Prostate gland (tissue), 2 donors: ENCODE measurements at places on chromosomes 16 and 17. TPM values are rescaled to one million over a fixed set of nuclear protein-coding genes. Genes with fewer than 3 reads are reported as not detected.

DNA sequence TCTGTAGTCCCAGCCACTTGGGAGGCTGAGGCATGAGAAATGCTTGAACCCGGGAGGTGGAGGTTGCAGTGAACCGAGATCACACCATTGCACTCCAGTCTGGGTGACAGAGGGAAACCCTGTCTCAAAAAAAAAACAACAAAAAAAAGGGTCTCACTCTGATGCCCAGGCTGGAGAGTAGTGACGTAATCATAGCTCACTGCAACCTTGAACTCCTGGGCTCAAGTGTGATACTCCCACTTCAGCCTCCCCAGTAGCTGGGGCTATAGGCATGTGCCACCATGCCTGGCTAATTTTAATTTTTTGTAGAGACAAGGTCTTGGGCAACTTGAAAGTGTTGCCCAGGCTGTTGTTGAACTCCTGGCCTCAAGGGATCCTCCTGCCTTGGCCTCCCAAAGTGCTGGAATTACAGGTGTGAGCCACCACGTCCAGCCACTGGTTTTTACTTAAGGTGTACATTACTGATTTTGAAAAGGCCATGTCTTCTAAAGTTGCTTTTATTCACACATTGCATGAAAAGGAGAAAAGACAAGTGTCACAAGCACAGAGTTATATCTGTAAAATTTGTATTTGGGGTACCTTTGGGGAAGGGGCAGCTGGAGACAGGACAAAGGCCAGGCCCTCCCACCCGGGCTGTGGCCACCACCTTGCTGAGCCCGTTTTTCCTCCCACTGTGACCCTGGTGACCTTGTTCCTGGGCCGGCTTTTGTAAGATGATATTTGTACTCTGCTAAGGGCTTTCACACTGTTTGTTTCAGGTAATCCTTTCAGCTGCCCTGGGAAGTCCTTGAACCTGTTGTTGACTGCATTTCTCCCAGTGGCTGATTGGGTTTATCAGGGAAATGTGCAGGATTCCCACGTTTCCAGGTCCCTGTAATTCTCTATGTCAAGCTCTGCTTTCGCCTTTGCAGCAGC lies 11.5 kb downstream of the GPT2 start:
- DNase-seq: no peak
- H3K4me1 ChIP-seq: peaks cover 13% of the 10 kb centered on the region
- no peak overlapping the region for H3K27ac ChIP-seq
- H3K27me3 ChIP-seq: no peaks in the 10 kb centered on the region

DNA sequence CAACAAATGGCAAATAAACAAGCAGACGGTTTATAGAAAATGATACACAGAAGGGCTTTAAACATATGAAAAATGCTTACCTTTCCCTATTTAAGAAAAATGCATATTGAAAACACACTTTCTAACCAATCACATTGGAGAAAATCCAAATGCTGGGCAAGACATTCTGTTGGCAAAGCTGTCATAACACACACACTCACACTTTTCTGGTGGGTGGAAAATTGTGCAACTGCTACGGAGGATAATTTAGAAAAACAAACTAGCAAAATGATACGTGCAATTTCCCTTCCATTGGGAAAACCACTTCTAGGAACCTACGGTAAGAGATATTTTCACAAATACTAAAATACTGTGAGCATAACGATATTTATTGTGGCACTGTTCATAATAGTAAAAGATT lies 9.8 kb upstream of the MYH3 start:
- H3K27me3 ChIP-seq: no peaks in the 10 kb centered on the region
- H3K27ac ChIP-seq: no peak overlapping the region
- DNase-seq: no peak
- H3K4me1 ChIP-seq: no peaks in the 10 kb centered on the region

DNA sequence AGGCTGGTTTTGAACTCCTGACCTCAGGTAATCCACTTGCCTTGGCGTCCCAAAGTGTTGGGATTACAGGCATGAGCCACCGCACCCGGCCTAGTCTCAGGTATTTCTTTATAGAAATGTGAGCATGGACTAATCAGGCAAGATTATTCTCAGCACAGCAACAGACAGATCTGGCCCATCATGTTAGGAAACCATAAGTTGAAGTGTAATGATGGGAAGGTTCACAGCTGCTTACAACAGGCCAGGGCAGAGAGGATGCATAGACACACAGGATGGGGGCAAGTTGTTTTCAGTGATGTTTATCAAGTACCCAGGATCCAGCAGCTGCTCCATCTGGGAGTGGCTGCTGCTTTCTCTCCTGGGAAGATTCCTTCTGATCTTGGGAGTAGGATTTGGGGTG lies 16.6 kb upstream of the NOS2 start:
- H3K4me1 ChIP-seq: no peaks in the 10 kb centered on the region
- DNase-seq: no peak
- no peak overlapping the region for H3K4me3 ChIP-seq
- no peaks in the 10 kb centered on the region for H3K27me3 ChIP-seq
- H3K36me3 ChIP-seq: no peaks in the 10 kb centered on the region

- no peak for DNase-seq
- no peak overlapping the region for H3K27ac ChIP-seq
- H3K27me3 ChIP-seq: no peaks in the 10 kb centered on the region
- no peak overlapping the region for H3K4me3 ChIP-seq
- peaks cover 5% of the 10 kb centered on the region for H3K4me1 ChIP-seq
Observed at GRCh38 chr17:4147751-4148310, 4.8 kb downstream of the CYB5D2 start.

DNA sequence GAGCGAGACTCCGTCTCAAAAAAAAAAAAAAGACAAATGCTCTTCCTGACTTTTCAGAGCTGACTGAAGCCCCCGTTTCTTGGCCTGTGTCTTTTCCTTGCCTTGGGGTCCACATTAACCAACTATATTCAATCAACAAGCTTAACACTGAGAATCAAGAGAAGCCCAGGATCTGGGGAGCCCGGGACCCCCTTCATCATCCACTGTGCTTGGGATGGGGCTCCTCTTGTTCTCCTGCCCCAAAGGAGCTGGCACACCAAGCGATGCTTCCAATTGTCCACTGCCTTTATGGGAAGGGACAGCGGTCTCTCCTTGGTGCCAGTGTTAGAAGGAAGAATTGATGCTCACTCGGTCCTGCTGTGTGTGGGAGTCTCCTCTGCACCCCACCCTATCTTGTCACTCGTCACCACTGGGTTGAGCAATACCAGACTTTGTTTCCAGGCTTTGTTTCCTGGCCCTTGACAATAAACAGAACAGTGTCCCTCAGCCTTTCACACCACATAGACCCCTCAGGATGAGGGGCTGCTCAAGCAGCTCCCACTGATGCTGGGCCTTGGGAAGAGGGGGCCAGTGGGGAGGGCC lies 146.7 kb downstream of the KCNJ12 start:
- H3K4me3 ChIP-seq: no peak overlapping the region
- no peak overlapping the region for H3K27ac ChIP-seq
- no peaks in the 10 kb centered on the region for H3K36me3 ChIP-seq
- H3K27me3 ChIP-seq: no peaks in the 10 kb centered on the region
- no peak for DNase-seq
- no peaks in the 10 kb centered on the region for H3K4me1 ChIP-seq

DNA sequence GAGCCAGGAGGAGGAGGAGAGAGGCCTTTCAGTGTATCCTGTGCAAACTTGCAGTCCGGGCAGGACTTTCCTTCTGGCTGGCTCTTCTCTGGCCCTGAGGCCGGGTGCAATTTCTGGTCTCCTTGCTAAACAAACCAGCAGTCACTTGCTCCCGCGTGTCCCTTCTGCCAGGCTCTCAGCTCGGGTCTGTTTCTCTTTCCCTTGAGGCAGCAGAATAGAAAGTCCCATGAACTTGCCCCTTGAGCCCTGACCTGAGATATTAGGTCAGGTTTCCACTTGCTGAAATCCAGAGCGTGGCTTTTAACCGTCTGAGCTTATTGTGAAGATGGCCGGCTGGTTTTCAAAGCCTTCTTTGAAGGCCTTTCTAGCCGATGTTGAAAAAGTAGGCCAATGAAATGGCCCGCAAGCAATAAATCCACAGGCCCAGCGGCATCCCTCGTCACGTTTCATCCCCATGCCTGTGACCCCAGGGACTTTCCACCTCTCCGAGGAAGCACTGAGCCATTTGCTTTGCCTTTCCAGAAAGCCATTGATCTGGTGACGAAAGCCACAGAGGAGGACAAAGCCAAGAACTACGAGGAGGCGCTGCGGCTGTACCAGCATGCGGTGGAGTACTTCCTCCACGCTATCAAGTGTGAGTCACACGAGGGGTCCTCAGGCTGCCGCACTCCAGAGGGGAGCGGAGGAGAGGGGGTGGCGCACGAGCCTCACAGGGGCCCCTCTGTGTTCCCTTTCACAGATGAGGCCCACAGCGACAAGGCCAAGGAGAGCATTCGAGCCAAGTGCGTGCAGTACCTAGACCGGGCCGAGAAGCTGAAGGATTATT lies 4.5 kb downstream of the VPS4A start:
- H3K27me3 ChIP-seq: no peaks in the 10 kb centered on the region
- DNase-seq: no peak
- peaks cover 4% of the 10 kb centered on the region for H3K4me1 ChIP-seq
- no peak overlapping the region for H3K4me3 ChIP-seq
- peaks cover 24% of the 10 kb centered on the region for H3K36me3 ChIP-seq

DNA sequence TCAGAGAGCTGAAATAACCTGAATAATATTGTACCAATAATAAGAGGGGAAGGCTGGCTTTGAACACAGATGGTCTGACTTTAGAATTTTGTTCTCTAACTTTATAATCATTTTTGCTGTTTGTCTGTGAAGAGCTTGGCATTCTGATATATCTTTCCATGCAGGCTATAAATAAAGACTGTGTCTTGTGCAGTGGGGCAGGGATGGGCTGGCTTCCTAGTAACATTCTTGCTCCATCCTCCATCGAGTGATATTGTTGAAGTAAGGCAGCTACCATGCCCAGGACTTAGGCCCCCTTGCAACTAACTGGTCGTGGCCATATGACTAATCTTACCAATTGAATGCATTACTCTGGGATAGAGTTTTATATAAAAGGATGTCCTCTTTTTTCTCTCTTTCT lies 234.7 kb upstream of the IRX3 start:
- no peak overlapping the region for H3K27ac ChIP-seq
- DNase-seq: no peak
- H3K27me3 ChIP-seq: no peaks in the 10 kb centered on the region

The RSKR gene
- total RNA-seq: 32.1 TPM

GRCh38 chr16:29256501-29256981 lies 150.0 kb downstream of the NPIPB11 start:
- DNase-seq: no peak
- no peaks in the 10 kb centered on the region for H3K27me3 ChIP-seq
- no peak overlapping the region for H3K4me3 ChIP-seq
- H3K36me3 ChIP-seq: no peaks in the 10 kb centered on the region
- H3K4me1 ChIP-seq: no peaks in the 10 kb centered on the region

GRCh38 chr17:29012535-29012934 lies 6.7 kb upstream of the SEZ6 start:
- no peaks in the 10 kb centered on the region for H3K36me3 ChIP-seq
- no peaks in the 10 kb centered on the region for H3K27me3 ChIP-seq
- H3K4me3 ChIP-seq: no peak overlapping the region
- no peaks in the 10 kb centered on the region for H3K4me1 ChIP-seq

DNA sequence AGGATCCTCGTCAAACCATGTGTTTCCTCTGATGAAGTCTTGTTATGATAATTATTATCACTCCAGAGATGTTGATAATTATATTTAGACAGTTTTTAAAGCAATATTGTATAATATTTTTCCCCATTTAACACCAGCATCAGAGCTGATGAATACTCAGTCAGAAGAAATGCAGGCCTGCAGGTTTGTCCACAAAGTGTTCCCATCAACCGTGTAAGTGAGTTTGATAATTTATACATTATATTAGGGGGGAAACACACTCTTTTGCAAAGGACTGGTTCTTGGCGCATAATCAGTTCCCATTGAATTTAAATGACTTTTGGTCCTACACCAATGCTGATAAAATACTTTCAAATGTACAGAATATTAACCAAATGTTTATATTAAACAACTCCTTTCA lies 454.8 kb downstream of the TOX3 start:
- H3K27ac ChIP-seq: no peak overlapping the region
- DNase-seq: no peak
- H3K27me3 ChIP-seq: no peaks in the 10 kb centered on the region
- no peaks in the 10 kb centered on the region for H3K4me1 ChIP-seq
- H3K4me3 ChIP-seq: no peak overlapping the region
- no peaks in the 10 kb centered on the region for H3K36me3 ChIP-seq

DNA sequence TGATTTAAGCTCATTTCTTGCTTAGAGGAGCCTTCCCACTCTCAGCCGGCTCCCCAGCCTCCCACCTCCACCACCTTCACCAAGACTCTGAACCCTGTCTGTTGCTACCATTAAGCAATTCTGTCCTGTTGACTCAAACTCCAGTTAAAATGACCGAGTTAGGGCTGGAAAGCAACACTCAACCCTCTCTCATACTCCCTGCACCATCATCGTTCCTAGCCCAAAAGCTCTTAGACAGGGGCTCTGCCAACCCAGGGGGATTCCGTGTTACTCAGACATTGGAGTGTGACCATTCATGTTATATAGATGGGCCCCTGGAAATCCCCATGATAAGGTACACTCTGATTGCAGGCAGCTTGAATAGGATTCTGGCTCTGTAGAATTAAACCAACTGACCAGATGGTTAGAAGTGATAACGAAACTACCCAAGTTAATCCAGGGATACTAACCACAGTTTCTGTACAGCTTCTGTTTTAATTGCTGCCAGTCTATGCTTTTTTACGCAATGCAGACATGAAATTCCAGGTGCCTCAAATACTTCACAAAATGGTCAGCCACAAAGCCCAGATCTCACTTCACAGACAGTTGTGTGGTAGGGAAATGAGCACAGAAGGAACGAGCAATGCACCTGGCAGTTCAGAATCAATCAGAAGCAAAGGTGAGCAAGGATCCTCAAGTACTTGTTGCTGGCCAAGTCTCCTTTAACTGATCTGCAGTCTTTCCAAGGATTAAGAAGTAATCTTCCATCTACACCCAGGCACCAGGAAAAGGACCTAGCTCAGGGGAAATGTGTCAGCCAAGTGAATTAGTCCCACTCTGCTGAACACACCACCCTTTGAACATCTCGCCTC lies 2.1 kb downstream of the SSTR2 start:
- DNase-seq: no peak
- no peak overlapping the region for H3K4me3 ChIP-seq
- H3K27ac ChIP-seq: no peak overlapping the region

DNA sequence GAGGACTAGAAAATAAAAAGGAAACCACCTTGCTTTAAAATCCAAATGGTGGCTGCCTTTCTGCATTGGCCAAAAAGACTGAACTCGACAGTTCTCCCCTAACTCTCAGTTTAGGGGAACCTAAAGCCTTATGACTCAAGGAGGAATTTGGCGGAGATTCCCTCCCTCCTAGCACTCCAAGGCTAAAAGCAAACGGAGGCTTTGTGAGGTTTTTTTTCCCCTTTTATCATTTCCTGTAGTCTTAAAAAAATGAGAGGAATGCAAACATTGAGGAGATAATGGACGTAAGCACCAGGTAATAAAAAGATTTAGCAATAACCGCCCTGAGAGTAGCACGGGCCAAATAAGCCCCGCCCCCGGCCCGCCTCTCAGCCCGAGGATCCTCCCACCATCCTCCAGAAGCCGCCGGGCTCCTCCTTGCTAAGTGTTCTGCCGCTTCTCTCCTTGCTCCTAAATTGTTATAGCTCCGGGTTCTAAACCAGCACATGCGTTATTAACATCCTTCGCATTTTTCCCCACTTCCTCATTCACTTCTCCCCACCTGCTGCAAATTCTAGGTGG lies 5.8 kb upstream of the KIFC3 start:
- H3K4me3 ChIP-seq: no peak overlapping the region
- H3K4me1 ChIP-seq: no peaks in the 10 kb centered on the region
- DNase-seq: peak; percentile 90
- no peaks in the 10 kb centered on the region for H3K27me3 ChIP-seq
- no peaks in the 10 kb centered on the region for H3K36me3 ChIP-seq

- H3K36me3 ChIP-seq: no peaks in the 10 kb centered on the region
- no peak for DNase-seq
- H3K27me3 ChIP-seq: peaks cover 17% of the 10 kb centered on the region
- peaks cover 36% of the 10 kb centered on the region for H3K4me1 ChIP-seq
Observed at GRCh38 chr17:79811011-79811867, 14.4 kb upstream of the CBX8 start.

The HSPB9 gene
- total RNA-seq: 1.2 TPM

The CRK gene
- total RNA-seq: 52.6 TPM
